ENCODE measurements at places on chromosomes 1 and 21. TPM values are rescaled to one million over a fixed set of nuclear protein-coding genes. Genes with fewer than 3 reads are reported as not detected.

GRCh38 chr1:93701629-93702028, 20.0 kb upstream of the BCAR3 start:
- no peak for DNase-seq
- H3K36me3 ChIP-seq, result no peaks in the 10 kb centered on the region
- no peaks in the 10 kb centered on the region for H3K27me3 ChIP-seq
- no peak overlapping the region for H3K4me3 ChIP-seq

GRCh38 chr1:222732216-222733159, 4.5 kb upstream of the FAM177B start:
- H3K36me3 ChIP-seq, result no peaks in the 10 kb centered on the region
- no peak overlapping the region for H3K4me3 ChIP-seq
- H3K27ac ChIP-seq, result no peak overlapping the region
- H3K27me3 ChIP-seq, result no peaks in the 10 kb centered on the region
- no peaks in the 10 kb centered on the region for H3K4me1 ChIP-seq

The FCGR2B gene
- 19.6 TPM for total RNA-seq

The TSPAN1 gene
- 0.39 TPM for total RNA-seq
